ENCODE measurements at places on chromosomes 5 and 9. TPM values are rescaled to one million over a fixed set of nuclear protein-coding genes. Genes with fewer than 3 reads are reported as not detected.
A peak's percentile ranks its signal among the peaks of the same experiment; 100 is the strongest.

- no peak overlapping the region for H3K27ac ChIP-seq
- DNase-seq, result no peak
- no peaks in the 10 kb centered on the region for H3K4me1 ChIP-seq
These were observed 32.7 kb upstream of the STARD4 start for GRCh38 chr5:111545031-111545430.

GRCh38 chr5:148796936-148797335 is 29.5 kb upstream of the ADRB2 start:
- H3K27ac ChIP-seq, result no peak overlapping the region
- no peak overlapping the region for H3K4me3 ChIP-seq
- H3K4me1 ChIP-seq, result no peaks in the 10 kb centered on the region
- DNase-seq, result no peak

DNA sequence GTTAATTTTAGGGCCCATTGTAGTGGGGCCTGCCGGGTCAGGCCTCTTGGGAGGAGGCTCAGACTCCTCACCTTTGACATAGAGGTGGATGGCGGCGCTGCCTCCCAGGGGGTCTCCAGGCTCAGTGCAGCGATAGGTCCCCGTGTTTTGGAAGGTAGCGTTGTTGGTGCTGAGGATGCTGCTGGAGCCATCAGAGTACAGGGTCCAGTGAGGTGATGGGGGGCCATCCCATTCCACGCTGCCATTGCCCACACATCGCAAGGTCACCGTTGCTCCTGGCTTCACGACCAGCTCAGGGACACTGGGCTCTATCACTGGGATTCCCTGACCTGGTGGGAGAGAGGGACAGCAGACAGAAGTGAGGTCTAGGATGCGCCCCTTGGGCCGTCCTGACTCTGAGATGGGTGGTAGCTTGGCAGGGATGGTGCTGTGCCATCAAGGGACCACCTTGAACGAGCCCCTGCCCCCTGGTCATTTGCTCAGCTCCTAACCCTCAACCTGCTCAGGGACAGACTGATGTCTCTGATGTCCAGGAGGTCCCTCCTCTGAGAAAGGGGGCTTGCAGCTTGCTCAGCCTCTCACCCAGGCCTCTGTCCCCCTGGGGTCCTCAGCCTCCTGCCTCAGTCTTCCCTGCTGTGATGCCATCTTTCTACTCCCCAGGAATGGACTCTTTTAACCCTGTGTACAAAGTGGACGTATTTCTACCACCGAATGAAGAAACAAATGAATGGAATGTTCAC is 5.5 kb downstream of the CSF1R start:
- DNase-seq, result no peak
- H3K27ac ChIP-seq, result no peak overlapping the region
- H3K36me3 ChIP-seq, result no peaks in the 10 kb centered on the region
- no peak overlapping the region for H3K4me3 ChIP-seq
- H3K4me1 ChIP-seq, result no peaks in the 10 kb centered on the region

DNA sequence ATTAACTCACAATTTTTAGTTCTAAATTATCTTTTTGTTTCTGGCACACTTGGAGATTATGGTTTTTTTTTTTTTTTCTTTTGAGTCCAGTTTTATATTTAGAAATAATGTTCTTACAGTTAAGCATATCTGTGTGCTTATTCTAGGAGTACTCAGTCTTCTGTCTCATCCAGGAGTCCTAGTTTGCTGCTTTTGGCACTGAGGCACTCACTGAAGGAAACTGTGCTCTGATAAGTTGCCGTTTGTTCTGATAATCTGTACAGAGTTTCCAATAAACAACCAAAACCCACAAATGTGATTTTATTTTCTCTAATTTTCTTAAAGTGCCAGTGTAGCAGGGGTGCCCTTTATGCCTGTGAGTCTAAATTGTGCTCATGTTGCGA is 251.0 kb downstream of the LRRC70 start:
- no peak overlapping the region for H3K4me3 ChIP-seq
- H3K27me3 ChIP-seq, result no peaks in the 10 kb centered on the region
- no peak for DNase-seq
- H3K36me3 ChIP-seq, result no peaks in the 10 kb centered on the region

GZMA gene
- not detected for total RNA-seq

DNA sequence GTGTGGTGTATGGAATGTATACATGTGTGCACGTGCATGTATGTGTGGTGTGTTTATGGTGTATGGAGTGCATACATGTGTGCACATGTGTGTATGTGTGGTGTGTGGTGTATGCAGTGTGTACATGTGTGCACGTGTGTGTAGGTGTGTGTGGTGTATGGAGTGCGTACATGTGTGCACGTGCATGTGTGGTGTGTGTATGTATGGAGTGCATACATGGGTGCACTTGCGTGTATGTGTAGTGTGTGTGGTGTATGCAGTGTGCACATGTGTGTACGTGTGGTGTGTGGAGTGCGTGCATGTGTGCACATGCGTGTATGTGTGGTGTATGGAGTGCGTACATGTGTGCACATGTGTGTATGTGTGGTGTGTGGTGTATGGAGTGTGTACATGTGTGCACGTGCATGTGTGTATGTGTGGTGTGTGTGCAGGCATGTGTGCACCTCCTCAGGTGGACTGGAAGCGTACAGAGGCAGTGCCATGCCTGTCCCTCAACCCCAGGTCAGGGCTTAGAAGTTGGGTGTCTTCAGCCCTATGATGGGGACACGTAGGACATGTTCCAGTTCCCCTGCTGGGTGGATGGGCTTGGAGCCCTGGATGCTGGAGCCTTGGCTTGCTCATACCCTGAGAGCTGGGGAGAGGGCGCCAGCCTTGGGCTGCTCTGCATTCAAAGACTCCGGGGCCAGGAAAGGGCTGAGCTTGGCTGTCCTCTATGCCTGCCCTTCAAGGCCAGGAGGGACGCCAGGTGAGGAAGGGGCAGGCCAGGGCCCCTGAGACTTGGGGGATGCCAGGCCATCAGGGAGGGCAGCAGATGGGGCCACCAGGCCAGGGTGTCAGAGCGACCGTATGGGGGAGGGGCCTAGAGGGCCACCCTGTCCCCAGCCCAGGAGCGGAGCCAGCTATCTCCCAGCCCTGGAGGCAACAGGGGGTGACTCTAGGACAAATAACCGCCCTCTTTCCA is 12.2 kb downstream of the MYMK start:
- H3K36me3 ChIP-seq, result no peaks in the 10 kb centered on the region
- DNase-seq, result no peak
- peaks cover 22% of the 10 kb centered on the region for H3K4me1 ChIP-seq
- no peak overlapping the region for H3K4me3 ChIP-seq
- H3K27me3 ChIP-seq, result no peaks in the 10 kb centered on the region
- H3K27ac ChIP-seq, result no peak overlapping the region

GRCh38 chr5:72410688-72411295 is 90.6 kb downstream of the PTCD2 start:
- DNase-seq, result no peak
- no peaks in the 10 kb centered on the region for H3K36me3 ChIP-seq
- no peak overlapping the region for H3K27ac ChIP-seq
- no peak overlapping the region for H3K4me3 ChIP-seq

- H3K4me3 ChIP-seq, result no peak overlapping the region
- H3K4me1 ChIP-seq, result peaks cover 4% of the 10 kb centered on the region
- H3K27ac ChIP-seq, result peak overlapping the region; percentile 12
- peaks cover 47% of the 10 kb centered on the region for H3K36me3 ChIP-seq
These were observed 3.1 kb downstream of the RNF44 start for GRCh38 chr5:176533894-176534611.

DNA sequence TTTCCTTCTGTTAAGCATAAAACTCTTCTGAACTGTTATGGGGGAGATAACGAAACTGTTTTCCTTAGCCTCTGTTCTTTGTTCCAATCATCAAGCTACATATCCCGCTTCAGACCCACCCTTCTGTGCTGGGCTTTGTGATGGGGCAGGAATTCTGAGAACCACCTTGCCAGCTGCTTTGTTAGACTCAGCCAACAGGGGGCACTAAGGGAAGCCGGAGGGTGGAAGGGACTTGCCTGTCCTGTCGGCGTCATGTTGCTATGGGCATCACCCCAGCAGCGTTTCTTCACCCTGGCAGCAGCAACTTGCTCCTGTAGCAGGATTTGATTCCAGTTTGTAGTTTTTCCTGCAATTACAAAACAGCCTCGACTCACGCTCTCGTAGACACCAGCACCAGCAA is 169.1 kb downstream of the CAAP1 start:
- H3K4me1 ChIP-seq, result no peaks in the 10 kb centered on the region
- no peak overlapping the region for H3K4me3 ChIP-seq
- H3K36me3 ChIP-seq, result no peaks in the 10 kb centered on the region
- DNase-seq, result peak; percentile 89

GRCh38 chr9:90112788-90113187 is 508.0 kb downstream of the GADD45G start:
- DNase-seq, result no peak
- no peaks in the 10 kb centered on the region for H3K27me3 ChIP-seq
- H3K27ac ChIP-seq, result no peak overlapping the region
- H3K4me1 ChIP-seq, result no peaks in the 10 kb centered on the region

PFN3 gene
- not detected for total RNA-seq

GABRA6 gene
- not detected for total RNA-seq

GRCh38 chr9:135328485-135329417 is 150.8 kb upstream of the PPP1R26 start:
- no peak overlapping the region for H3K4me3 ChIP-seq
- no peak for DNase-seq
- no peak overlapping the region for H3K27ac ChIP-seq
- H3K27me3 ChIP-seq, result no peaks in the 10 kb centered on the region

- H3K4me1 ChIP-seq, result peaks cover 3% of the 10 kb centered on the region
- no peak overlapping the region for H3K27ac ChIP-seq
- H3K4me3 ChIP-seq, result no peak overlapping the region
- no peak for DNase-seq
- H3K36me3 ChIP-seq, result no peaks in the 10 kb centered on the region
These were observed 9.1 kb upstream of the ZNF608 start for GRCh38 chr5:124755565-124755964.

GRIA1 gene
- total RNA-seq, result 1.1 TPM

DNA sequence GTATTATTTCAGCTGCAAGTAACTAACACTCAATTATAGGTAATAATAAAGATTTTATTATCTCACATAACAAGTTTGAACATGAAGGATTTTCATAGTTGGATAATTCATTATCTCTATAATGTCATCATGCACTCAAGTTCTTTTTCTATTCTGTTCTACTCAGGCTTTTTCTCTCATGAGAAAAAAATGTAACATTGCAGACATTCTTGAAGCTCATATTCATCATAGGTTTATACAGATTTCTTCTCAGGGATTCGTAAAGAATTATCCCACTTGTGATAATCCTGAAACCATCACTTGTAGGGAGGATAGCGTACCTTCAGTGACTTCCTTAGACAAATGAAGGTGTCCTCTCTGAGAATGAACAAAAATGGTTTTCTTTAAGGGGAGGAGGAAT is 150.3 kb downstream of the XRCC4 start:
- no peak overlapping the region for H3K4me3 ChIP-seq
- H3K36me3 ChIP-seq, result no peaks in the 10 kb centered on the region
- no peaks in the 10 kb centered on the region for H3K27me3 ChIP-seq
- no peaks in the 10 kb centered on the region for H3K4me1 ChIP-seq

GMCL2 gene
- 0.13 TPM for total RNA-seq

DNA sequence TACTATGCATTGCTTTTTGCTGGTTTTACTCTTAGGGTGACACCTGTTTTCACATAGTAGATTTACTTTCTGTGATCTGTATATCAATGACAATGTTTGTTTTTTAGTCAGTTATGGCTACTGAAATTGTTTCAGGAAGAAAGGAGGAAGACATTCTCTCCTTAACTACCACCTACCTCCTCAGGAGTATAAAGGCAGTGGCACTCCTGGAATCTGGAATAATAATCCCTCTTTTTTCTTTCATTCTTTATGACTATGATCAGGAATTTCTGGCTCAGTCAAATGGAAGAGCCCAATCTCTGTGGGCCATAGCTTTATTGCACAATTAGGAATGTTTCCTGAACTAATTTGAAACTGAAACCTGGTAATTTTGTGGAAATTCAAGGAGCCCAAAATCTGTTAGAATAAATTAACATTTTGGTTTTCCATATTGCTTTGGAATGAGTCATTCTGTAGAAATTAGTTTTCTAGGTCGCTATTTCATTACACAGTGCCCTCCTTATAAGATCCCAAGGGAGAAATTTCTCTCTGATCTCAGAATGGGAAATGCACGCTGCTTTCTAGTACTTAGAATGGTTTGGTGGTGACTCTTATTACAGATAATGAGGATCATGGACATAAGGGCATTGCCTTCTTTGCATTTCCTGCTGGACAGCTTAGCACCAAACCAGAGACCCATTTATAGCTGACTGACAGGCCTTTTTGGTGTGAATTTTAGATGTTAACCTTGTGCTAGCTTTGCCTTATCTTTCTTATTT is 95.3 kb upstream of the VLDLR start:
- no peak overlapping the region for H3K4me3 ChIP-seq
- H3K27ac ChIP-seq, result no peak overlapping the region
- DNase-seq, result no peak
- H3K36me3 ChIP-seq, result peaks cover 2% of the 10 kb centered on the region
- peaks cover 5% of the 10 kb centered on the region for H3K4me1 ChIP-seq

GRCh38 chr5:90792725-90793124 is 234.1 kb downstream of the ADGRV1 start:
- H3K27me3 ChIP-seq, result no peaks in the 10 kb centered on the region
- H3K27ac ChIP-seq, result no peak overlapping the region
- H3K4me3 ChIP-seq, result no peak overlapping the region
- DNase-seq, result no peak
- peaks cover 41% of the 10 kb centered on the region for H3K36me3 ChIP-seq

AK8 gene
- total RNA-seq, result 0.52 TPM

PCDHGB5 gene
- total RNA-seq, result 1.9 TPM

PCDHA6 gene
- 6.5 TPM for total RNA-seq

- H3K27ac ChIP-seq, result no peak overlapping the region
- DNase-seq, result no peak
- no peaks in the 10 kb centered on the region for H3K36me3 ChIP-seq
These were observed 50.8 kb downstream of the OLFM1 start for GRCh38 chr9:135138078-135138855.

GRCh38 chr9:32716425-32716824 is 66.9 kb upstream of the TMEM215 start:
- H3K4me3 ChIP-seq, result no peak overlapping the region
- H3K27ac ChIP-seq, result no peak overlapping the region
- H3K36me3 ChIP-seq, result no peaks in the 10 kb centered on the region

GRCh38 chr9:35414889-35415288 is 75.0 kb upstream of the RUSC2 start:
- H3K27me3 ChIP-seq, result no peaks in the 10 kb centered on the region
- no peaks in the 10 kb centered on the region for H3K4me1 ChIP-seq
- no peaks in the 10 kb centered on the region for H3K36me3 ChIP-seq
- no peak overlapping the region for H3K27ac ChIP-seq
- DNase-seq, result no peak

GRCh38 chr5:96829297-96829696 is 21.6 kb upstream of the ERAP1 start:
- no peaks in the 10 kb centered on the region for H3K27me3 ChIP-seq
- no peak overlapping the region for H3K27ac ChIP-seq
- no peak overlapping the region for H3K4me3 ChIP-seq
- H3K36me3 ChIP-seq, result no peaks in the 10 kb centered on the region

PTPDC1 gene
- 7.3 TPM for total RNA-seq

- no peaks in the 10 kb centered on the region for H3K27me3 ChIP-seq
- DNase-seq, result no peak
- no peak overlapping the region for H3K27ac ChIP-seq
- H3K4me3 ChIP-seq, result no peak overlapping the region
These were observed 6.1 kb downstream of the NOTCH1 start for GRCh38 chr9:136539427-136540421.

PITX1 gene
- total RNA-seq, result not detected

GRCh38 chr5:137492331-137492730 is 6.8 kb downstream of the SPOCK1 start:
- H3K4me3 ChIP-seq, result no peak overlapping the region
- no peak overlapping the region for H3K27ac ChIP-seq

- peaks cover 21% of the 10 kb centered on the region for H3K4me1 ChIP-seq
- peak within 1 kb of the TSS; percentile 44 for H3K4me3 ChIP-seq
- peaks cover 32% of the 10 kb centered on the region for H3K27me3 ChIP-seq
- no peak within 1 kb of the TSS for H3K27ac ChIP-seq
- peak; percentile 72 for DNase-seq
These were observed at the start of gene IGFBPL1 for GRCh38 chr9:38423973-38424843. TSS of gene IGFBPL1 (minus strand) at chr9:38424454. CDS start at chr9:38424424, 30 bp downstream.

Measured in H1 (cell line).